ENCODE measurements at places on chromosomes 1 and 21.

- DNase-seq, result no peak
Measured at GRCh38 chr1:242055749-242056320, 56.9 kb upstream of the MAP1LC3C start.

GRCh38 chr21:37100316-37100715 lies 27.3 kb downstream of the TTC3 start:
- no peak for DNase-seq

GRCh38 chr1:234821840-234822239 lies 211.9 kb upstream of the IRF2BP2 start:
- no peak for DNase-seq

DNA sequence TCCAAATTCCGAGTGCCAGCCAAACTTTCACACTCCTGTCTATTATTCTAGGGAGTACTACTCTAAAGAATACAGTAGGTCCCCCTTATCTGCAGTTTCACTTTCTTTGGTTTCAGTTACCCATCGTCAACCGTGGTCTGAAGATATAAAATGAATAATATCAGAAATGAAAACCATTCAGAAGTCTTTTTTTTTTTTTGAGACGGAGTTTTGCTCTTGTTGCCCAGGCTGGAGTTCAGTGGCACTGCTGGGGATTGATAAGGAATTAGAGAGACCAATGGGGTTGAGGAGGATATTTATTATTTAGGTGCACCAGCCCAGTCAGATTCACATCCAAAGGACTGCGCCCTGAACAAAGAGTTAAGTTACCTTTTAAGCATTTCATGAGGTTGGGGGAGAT lies 52.9 kb upstream of the SRSF10 start:
- no peak for DNase-seq

- DNase-seq, result no peak
Measured at GRCh38 chr21:41977034-41977950, 23.5 kb upstream of the C2CD2 start.

GRCh38 chr1:86339014-86339812 lies 56.9 kb downstream of the ODF2L start:
- DNase-seq, result no peak

DNA sequence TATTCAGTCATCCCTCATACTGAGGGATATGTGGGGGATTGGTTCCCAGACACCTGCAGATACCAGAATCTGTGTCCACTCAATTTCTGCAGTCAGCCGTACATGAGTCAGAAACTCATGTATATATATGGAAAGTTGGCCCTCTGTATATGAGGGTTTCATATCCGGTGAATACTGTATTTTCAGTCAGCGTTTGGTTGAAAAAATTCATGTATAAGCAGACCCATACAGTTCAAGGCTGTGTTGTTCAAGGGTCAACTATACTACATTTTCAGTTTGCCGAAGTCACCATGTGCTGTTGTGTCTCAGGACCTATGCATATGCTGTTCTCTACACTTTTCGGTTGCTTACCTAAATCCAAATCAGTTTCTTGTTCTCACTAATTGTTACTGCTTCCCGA lies 10.5 kb downstream of the AXDND1 start:
- DNase-seq, result no peak

DNA sequence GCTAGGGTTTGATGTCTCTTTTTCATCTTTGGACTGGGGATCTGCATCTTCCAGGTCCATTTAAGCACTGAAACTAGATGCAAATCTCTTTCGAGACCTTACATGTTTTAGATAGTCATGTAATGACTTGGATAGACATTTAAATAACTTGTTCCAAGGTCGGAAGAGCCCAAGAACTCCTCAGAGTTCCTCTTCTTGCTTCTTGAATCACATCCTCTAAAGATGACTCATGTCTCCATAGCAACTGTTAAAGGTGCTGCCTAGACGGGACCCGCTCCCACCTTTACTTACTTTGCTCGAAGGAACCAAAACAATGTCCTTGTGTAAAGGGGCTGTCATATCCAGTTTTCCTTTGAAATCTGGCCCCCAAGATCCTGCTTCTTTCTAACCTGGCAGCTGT lies 130.0 kb downstream of the EDEM3 start:
- no peak for DNase-seq

All from HCT116 (cell line).